ENCODE measurements at places on chromosomes 4 and X. TPM values are rescaled to one million over a fixed set of nuclear protein-coding genes. Genes with fewer than 3 reads are reported as not detected.

ATOH1 gene
- total RNA-seq = not detected

DNA sequence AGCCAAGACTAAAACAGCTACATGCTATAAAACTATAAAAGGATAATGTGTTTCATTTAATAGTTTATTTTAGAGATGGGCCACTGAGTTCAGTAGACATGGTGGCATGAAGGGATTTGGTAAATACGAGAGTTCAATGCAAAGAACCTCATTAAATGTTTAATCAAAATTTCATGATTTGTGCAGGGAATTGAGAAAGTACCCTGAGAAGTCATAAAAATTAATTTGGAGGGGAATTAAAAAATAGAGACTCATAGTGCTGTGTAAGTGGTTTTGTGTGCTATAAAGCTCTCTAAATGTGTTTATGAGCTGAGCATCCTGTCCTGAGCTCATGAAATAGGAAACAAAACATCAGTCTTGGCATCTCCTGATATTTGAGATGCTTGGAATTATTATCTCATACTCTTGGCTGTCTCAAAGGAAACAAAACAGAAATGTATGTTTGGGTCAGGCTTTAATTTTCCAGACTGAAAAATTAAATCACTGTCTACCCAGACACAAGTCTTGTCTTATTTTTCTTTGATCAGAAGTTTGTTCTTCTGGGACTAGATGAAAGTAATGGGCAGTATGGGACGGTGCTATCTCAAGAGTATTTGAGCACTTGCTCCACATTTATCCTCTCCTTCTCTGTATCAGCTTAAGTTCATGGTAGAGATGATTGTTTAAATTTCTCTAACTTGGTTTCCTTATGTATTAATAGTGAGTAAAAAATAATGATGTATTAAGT lies 38.0 kb upstream of the EMCN start:
- DNase-seq = no peak

- no peak for DNase-seq
Measured at GRCh38 chrX:79036157-79036880, 91.1 kb downstream of the P2RY10 start.

GRCh38 chr4:122783301-122784215 lies 43.1 kb upstream of the FGF2 start:
- DNase-seq = no peak

GRCh38 chr4:72295966-72296557 lies 264.3 kb downstream of the NPFFR2 start:
- no peak for DNase-seq

STBD1 gene
- total RNA-seq = 0.76 TPM

GRCh38 chr4:71602289-71602900 lies 181.5 kb downstream of the GC start:
- no peak for DNase-seq

GRCh38 chrX:22699581-22700091 lies 300.1 kb upstream of the DDX53 start:
- no peak for DNase-seq

ZNF595 gene
- 23.8 TPM for total RNA-seq

UGT2B7 gene
- 1.0 TPM for total RNA-seq

Measured in suprapubic skin (tissue), 4 donors.